Upper lobe of right lung (tissue), 1 donor: ENCODE measurements at places on chromosomes 3 and 15.
A peak's percentile ranks its signal among the peaks of the same experiment; 100 is the strongest.

- no peak overlapping the region for H3K4me3 ChIP-seq
- no peak for DNase-seq
- no peak overlapping the region for H3K27ac ChIP-seq
- no peaks in the 10 kb centered on the region for H3K36me3 ChIP-seq
- no peaks in the 10 kb centered on the region for H3K27me3 ChIP-seq
- H3K4me1 ChIP-seq: peaks cover 26% of the 10 kb centered on the region
Observed at GRCh38 chr3:32278714-32279113, 40.2 kb downstream of the CMTM8 start.

DNA sequence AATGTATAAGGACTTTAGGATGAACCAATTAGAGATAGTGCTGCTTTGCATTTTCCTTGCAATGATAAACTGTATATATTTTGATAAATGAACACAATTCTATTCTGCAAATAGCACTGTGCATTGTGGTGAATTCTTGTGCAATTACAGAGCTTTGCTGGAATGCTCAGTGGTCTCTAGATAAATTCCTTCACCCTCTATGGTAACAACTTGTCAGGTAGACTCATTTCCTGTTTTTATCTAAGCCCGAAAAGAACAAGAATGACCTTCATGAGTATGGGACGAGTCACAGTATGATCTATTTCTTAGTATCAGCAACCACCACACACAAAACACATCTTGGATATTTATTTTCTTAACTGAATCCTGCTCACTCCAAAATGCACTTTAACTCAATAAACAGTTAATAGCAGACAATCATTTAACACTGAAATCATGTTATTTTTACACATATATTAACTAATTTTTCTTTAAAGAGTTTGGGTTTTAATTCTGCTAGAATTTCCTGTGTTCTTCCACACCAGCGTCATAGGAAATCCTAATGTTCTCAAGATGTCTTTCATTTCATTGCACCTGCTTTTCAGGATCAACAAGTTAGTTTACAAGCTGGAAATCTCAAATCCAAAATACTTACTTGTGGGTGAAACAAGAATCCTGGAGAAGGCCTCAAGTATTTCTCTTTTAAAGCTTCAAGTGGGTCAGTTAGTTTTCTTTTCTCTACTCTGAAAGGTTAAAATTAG is 551.2 kb downstream of the MECOM start:
- no peak overlapping the region for H3K4me3 ChIP-seq
- no peaks in the 10 kb centered on the region for H3K27me3 ChIP-seq
- no peak for DNase-seq

GRCh38 chr3:47347217-47347801 is 33.5 kb upstream of the PTPN23 start:
- DNase-seq: no peak
- H3K4me3 ChIP-seq: no peak overlapping the region
- H3K36me3 ChIP-seq: peaks cover 33% of the 10 kb centered on the region
- no peaks in the 10 kb centered on the region for H3K27me3 ChIP-seq

GRCh38 chr3:42804831-42805132 is 492 bp upstream of the HIGD1A start:
- H3K4me3 ChIP-seq: peak overlapping the region; percentile 89
- no peaks in the 10 kb centered on the region for H3K27me3 ChIP-seq
- no peaks in the 10 kb centered on the region for H3K36me3 ChIP-seq
- H3K27ac ChIP-seq: peak overlapping the region; percentile 92
- H3K4me1 ChIP-seq: peaks cover 35% of the 10 kb centered on the region

DNA sequence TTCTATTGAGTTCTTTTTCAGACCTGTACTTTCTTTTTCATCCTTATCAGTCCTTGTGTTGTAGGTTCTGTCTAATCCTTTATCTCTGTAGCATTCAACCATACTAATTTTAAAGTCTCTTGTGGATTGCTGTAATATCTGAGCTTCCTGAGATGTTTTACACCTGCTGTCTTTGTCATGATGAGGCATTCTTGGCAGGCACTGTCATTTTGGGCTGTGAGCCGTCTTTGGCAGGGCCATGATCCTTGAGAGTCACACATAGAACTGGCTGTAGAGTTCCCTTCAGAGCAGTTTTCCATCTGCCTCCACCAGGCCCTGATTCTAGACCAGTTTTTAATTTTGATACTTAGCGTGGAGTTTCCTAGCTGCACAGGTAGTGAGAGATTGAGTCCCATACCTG is 6.7 kb downstream of the EFCC1 start:
- no peak overlapping the region for H3K27ac ChIP-seq
- peaks cover 44% of the 10 kb centered on the region for H3K4me1 ChIP-seq
- no peaks in the 10 kb centered on the region for H3K27me3 ChIP-seq

- DNase-seq: no peak
- H3K4me3 ChIP-seq: no peak overlapping the region
- peaks cover 6% of the 10 kb centered on the region for H3K27me3 ChIP-seq
- no peaks in the 10 kb centered on the region for H3K36me3 ChIP-seq
- H3K27ac ChIP-seq: no peak overlapping the region
- no peaks in the 10 kb centered on the region for H3K4me1 ChIP-seq
Observed at GRCh38 chr15:66043264-66043663, 174.0 kb downstream of the RAB11A start.
